ENCODE measurements at places on chromosomes 13 and 19.

DNA sequence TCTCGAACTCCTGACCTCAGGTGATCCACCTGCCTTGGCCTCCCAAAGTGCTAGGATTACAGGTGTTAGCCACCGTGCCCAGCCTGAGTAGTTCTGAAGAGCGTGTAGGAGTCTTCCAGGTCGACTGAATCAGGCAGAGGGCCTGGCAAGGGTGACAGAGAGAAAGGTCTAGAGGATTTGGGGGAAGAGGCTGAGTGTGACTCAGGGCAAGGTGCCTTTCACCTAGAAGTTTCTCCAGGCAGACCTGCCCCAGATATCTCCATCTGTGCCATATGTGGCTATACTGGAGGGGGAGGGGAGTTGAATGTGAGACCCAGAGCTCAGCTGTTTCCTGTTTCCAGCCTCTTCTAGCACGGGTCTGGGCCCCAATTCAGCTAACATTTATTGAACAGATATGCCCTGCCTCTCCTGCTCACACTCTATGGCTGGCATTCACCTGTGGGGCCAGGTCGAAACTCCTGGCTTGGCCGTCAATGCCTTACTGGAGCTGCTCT is 1.3 kb downstream of the CCDC159 start:
- no peak for DNase-seq

- no peak for DNase-seq
These were observed 19.9 kb upstream of the DACH1 start for GRCh38 chr13:71886880-71887279.

DNA sequence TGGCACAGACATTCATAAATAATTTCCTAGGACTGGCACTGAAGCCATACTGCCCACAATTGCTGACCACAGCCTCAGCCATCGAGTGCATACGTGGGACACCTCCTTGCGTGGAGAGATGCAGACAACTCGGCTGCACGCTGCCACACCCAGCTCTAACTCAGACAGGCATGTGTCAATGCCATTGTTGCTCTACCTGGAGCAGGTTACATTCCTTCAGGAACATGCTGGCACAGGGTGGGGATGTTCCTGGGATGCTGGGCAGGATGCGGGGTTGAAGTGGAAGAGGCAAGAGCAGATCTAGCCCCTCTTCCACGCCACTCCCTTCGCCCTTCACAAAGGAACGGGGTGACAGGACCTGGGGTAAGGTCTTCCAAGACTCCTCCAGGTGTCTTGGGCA is 24.2 kb upstream of the SLC35E1 start:
- DNase-seq: no peak

GRCh38 chr19:5026706-5027273 is 57.9 kb downstream of the KDM4B start:
- DNase-seq: no peak

DNA sequence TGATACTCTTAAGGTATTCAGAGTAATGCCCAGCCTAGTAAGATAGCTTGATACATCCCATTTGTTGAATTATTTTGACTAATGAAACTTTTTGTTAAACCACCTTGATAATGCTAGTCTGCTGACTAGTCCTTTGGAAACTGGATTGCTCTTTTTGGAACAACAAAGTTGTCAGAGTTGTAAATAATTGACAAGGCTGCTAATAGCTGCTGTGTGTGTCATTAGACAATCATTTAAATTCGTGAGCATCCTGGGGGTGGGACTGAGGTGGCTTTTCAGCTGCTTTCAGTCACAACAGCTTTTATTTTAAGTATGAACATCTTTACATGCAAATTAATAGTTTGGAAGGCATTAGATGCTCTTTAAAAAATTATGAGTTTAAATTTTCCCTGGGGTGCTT is 153.5 kb downstream of the HS6ST3 start:
- no peak for DNase-seq

Measured in skeletal muscle cell (primary cell).